ENCODE measurements at places on chromosomes 3 and 15.

- DNase-seq: no peak
Observed at GRCh38 chr3:13950042-13950441, 70.2 kb upstream of the WNT7A start.

- DNase-seq: no peak
Observed at GRCh38 chr3:104101736-104102135, 1265.0 kb upstream of the ALCAM start.

GRCh38 chr3:157632075-157632474 is 128.9 kb upstream of the VEPH1 start:
- DNase-seq: no peak

- DNase-seq: no peak
Observed at GRCh38 chr3:151501171-151501922, 40.5 kb upstream of the IGSF10 start.

DNA sequence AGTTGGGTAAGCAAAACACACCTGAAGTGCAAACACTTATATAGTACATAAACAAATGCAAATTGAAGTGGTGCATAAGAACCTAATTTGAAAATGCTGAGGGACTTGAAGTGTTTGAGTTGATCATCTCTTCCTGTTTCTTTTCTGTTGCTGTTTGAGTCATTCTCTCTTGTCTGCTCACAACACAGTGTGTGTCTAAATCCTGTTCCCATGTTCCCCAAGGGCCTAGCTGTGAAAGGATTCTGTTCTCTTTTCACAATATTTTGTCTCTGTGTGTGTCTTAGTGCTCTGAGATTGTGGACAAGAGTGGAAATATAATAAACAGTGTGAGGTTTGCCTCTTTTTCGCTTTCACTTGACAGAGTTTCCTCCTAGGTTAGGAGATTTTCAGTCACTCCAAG is 6.1 kb downstream of the CD96 start:
- DNase-seq: no peak

- no peak for DNase-seq
Observed at GRCh38 chr3:187646906-187647660, 23.1 kb downstream of the SST start.

DNA sequence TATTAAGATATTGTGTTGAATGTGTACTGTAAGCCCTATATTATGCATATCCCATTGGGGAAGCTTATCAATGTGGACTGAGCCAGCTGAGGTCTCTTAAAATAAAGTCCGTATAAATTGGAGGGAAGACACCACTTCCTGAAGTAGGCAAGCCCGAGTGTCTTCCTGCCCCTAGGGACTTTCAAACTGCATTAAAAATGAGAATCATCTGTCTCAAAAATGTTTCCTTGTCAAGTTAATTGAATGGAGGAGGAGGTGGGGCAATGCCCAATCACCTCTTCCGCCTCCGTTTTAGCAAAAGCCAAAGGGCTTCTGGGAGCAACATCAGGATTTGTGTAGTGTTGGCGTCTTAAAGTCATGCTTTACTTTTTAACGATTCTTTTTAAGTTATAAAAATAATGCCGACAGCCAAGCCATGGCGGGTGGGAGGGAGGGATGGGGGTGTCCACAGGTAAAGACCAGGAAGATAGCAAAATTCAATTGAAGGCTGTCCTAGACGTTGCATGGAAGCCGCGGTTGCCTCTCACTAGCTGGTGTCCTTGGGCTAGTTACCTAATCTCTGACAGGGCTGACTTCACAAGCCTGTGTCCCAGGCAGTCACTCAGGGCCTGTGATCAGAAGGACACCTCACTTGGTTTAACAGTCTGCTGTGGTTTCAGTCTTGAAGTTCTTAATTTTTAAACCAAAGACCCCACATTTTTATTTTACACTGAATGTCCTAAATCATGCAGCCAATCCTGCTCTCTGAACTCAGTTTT is 524.9 kb upstream of the PROK2 start:
- DNase-seq: no peak

GRCh38 chr3:104291437-104291851 is 1075.3 kb upstream of the ALCAM start:
- no peak for DNase-seq

DNA sequence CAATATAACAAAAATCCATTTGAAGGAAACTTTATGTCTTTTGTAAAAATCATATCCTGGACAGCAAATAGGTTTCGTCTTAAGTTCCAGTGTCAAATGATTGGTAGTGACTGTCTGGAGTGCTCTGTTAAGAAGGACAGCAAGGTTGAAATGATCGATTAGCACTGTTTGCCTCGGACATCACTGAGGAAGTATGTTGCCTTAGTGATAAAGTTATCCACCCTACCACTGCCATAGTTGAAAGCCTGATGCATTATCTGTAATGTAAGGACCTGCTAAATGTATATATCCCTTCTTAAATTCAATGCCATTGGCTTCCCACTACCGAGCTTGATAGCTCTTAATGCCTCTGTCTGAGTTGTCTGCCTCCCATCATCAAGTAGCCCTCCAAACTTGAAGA is 70.0 kb downstream of the CFAP20DC start:
- no peak for DNase-seq

- DNase-seq: no peak
Observed at GRCh38 chr3:65776494-65776893, 262.2 kb downstream of the MAGI1 start.

- no peak for DNase-seq
Observed at GRCh38 chr3:145197051-145197820, 963.7 kb downstream of the PLOD2 start.

DNA sequence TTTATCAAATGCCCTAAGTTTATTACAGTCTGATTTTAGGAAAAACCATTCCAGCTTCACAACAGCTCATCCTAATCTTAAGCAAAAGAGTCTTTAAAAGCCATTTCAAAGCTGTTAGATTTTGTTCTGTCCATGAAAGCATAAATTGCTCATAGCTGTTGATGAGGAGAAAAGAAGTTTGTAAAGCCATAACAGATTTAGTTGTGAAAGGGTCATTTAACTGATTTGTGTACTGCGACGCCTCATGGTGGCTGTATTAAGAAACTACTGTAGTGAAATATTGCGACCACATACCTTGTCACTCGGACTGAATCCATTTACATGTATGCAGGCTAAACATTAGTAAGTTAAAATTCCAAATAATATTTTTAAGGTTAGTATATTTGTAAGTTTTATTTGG is 20.9 kb downstream of the BBX start:
- no peak for DNase-seq

DNA sequence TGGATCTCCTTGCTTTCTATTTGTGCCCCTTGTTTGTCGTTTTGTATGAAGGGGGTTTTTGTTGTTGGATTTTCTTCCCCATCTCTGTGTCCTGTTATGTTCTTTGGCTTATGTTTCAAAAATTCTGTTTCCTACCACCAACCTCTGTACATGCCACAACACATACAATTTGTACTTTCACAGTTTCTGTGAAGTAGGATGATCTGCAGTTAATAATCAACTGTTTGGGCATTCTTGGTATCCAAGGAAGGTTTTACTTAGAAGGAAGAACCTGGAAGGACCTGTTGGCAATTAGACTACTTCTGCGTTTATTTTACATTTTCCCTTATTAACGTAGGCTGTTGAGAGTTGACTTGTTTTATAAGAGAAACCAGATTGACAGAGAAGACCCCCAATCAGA is 8.3 kb downstream of the SETD5 start:
- DNase-seq: no peak

GRCh38 chr3:61668317-61668864 is 107.0 kb downstream of the PTPRG start:
- DNase-seq: no peak

GRCh38 chr3:8357859-8358258 is 143.8 kb upstream of the LMCD1 start:
- DNase-seq: no peak

DNA sequence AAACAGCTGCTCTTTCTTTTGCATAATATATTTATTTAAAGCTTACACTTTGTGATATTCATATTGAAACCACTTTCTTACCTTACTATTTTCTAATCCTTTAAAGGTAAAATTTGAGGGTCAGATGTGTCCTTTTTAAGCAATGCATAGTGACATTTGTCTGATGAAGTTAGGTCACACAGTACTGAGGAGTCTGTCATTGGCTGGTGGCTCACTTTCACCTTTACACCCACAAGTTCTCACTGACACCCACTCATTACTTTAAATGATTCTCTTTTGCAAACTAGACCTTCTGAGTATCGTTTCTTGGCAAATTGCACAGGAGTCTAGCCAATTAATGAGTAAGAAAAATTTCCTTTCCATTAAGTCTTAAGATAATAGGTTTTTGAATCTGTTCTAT is 758.3 kb upstream of the ARPP21 start:
- no peak for DNase-seq

GRCh38 chr3:136463170-136463569 is 213.0 kb downstream of the PCCB start:
- DNase-seq: no peak

DNA sequence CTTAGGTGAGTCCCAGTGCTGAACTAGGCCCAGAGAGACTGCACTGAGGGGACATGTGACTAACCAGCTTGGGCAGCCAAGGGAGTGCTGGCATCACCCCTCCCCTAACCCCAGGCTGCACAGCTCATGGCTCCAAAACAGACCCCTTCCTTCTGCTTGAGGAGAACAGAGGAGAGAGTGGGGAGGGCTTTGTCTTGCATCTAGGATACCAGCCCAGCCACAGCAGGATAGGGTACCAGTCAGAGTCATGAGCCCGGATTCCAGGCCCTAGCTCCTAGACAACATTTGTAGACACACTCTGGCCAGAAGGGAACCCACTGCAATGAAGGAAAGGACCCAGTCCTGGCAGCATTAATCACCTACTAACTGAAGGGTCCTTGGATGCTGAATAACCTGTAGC is 49.9 kb upstream of the PLSCR4 start:
- no peak for DNase-seq

DNA sequence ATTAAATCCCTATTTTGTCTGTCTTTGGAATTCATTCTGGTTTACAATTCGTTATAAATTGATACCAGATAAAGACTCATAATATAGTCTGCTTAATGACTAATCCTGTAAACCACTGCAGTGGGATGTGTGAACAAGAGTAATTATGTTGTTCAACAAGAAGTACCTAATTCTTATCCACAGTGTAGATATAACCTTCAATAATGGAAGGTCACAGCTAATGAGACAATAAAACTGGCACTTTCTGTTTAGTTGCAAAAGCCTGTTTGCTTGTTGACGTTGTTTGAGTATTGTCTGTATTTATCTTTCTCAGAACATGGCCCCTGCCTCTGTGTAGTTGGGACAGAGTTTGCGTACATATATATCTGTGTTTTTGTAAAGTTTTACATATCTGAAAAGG is 26.7 kb downstream of the PIAS1 start:
- DNase-seq: no peak
